SK-N-DZ (cell line): ENCODE measurements at places on chromosomes 6 and 20.
A peak's percentile ranks its signal among the peaks of the same experiment; 100 is the strongest.

GRCh38 chr6:163965426-163966348 lies 551.2 kb downstream of the QKI start:
- DNase-seq, result peak; percentile 84

DNA sequence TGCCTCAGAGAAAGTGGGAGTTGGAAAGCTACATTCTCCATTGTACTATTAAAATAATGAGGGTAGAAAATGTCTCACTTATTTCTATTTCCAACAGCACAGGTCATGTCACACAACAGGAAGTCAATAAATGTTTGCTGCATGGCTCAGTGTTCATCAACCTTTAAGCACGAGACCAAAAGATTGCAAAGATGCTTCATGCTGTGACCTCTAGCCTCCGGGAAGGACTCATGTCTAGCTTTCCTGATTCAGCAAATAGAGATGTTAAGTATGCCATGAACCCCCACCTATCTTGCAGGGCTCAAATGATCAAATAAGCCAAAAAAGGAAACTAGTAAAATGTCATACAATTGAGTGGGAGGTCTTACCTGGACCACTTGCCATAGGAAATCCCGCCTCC lies 57.4 kb downstream of the NCOA6 start:
- no peak for DNase-seq

GRCh38 chr6:32047539-32047854 lies 9.3 kb downstream of the CYP21A2 start:
- no peak for DNase-seq

DNA sequence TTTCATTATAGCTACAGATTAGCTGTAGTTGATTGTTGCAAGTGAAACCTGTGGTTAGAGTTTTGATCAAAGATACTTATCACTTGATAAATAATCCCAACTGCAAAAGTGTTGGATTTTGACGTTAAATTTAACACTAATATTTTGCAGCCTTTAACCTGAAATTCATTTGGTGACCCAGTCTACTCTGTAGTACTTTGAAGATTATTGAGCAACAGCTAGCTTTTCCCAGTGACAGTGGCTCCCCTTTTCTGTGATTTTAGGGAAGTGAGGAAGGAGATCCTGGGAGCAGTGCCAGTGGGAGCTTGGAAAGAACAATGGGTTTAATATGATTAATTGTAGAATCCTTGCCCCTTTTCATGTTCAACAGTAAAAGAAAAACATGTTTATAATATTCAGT lies 76.9 kb downstream of the NCOA3 start:
- DNase-seq, result no peak

DNA sequence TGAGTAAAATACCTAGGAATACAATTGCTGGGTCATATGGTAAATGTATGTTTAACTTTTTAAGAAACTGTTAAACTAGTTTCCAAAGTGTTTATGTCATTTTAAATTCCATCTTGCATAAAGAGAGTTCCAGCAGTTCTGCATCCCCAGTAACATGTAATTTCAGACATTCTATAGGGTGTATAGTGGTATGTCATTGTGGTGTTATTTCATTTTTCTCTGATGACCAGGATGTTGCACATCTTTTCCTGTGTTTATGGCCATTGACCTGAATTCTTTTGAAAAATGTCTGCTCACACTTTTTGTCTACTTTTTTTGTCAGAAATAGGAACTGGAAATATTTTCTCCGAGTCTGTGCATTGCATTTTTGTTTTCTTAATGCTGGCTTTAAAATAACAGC lies 128.9 kb downstream of the TMEM200A start:
- DNase-seq, result no peak

DNA sequence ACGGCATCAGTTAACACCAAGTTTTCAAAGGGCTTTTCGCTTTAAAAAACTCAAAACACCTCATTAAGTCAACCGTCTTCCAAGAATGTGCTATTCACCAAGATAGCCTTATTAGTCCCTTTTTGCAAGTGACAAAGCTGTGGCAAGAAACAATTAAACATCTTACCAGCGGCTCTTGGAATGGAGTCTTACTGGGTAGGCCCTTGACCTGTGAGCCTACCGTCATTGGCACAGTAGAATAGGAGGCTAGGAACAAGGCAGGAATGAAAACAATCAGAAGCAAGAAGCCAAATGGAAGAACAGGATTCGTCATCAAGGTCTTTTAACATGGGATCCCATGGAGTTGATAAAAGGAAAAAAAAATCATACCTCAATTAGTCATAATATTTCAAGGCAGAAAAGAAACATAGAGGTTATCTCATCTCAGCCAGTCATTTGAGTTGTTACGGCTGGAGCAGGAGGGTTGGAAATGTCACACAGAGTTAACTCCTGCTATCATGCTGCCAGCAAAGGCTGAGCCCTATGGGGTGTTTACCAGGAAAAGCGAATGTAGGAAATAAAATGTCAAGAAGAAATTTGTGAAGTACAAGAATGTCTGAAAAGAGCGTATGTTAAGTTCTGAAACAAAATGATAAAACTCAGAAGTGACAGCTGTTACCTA lies 236.4 kb downstream of the UST start:
- DNase-seq, result no peak

GRCh38 chr6:37435373-37435772 lies 2.4 kb downstream of the CMTR1 start:
- no peak for DNase-seq

- peak; percentile 87 for DNase-seq
Observed at GRCh38 chr6:111793711-111794111, 79.5 kb downstream of the FYN start.

DNA sequence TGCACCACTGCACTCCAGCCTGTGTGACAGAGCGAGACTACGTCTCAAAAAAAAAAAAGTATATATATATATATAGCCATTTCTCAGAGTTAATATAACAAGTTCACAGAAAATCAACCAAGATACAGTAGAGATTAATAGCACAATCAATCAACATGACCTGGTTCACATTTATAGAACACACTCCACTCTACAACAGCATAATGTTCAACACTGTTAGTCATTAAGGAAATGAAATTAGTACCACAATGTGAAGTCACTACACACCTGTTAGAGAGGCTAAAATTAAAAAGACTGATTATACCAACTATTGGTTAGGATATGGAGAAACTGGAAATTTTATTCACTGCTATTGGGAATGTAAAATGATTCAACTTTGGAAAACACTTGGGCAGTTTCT lies 387.7 kb downstream of the QKI start:
- DNase-seq, result no peak

- no peak for DNase-seq
Observed at GRCh38 chr6:18976966-18977365, 589.8 kb downstream of the RNF144B start.

DNA sequence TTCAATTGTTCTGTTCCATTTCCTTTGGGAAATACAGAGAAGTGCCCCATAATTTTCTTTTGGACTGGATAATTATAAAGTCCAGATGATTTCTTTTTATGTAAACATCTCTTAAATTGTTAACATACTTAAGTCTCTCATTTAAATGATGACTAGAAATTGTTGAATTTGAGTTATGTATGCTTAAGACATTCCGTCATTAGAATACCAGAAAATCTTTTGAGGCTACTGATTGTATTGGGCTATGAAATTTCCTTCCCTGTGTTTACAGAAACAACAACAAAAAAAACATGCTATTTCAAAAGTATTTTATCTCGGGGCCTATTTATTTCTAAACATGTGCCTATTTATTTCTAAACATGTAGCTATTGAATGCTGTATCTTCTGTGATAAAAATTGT lies 125.4 kb downstream of the SH3BGRL2 start:
- DNase-seq, result no peak
